ENCODE measurements at places on chromosomes 6 and 20. TPM values are rescaled to one million over a fixed set of nuclear protein-coding genes. Genes with fewer than 3 reads are reported as not detected.

Gene HLA-DOA
- 3.3 TPM for total RNA-seq

- DNase-seq: no peak
Measured at GRCh38 chr20:49759266-49759950, 45.7 kb upstream of the B4GALT5 start.

GRCh38 chr6:13159300-13159699, 169.0 kb downstream of the TBC1D7 start:
- DNase-seq: no peak

GRCh38 chr6:329888-330691, 37.8 kb downstream of the DUSP22 start:
- DNase-seq: no peak

GRCh38 chr6:96836631-96837080, 621 bp downstream of the GPR63 start:
- peak; percentile 20 for DNase-seq

- DNase-seq: no peak
Measured at GRCh38 chr6:17419189-17419575, 25.8 kb downstream of the CAP2 start.

Gene PMEPA1
- total RNA-seq: 1.8 TPM

DNA sequence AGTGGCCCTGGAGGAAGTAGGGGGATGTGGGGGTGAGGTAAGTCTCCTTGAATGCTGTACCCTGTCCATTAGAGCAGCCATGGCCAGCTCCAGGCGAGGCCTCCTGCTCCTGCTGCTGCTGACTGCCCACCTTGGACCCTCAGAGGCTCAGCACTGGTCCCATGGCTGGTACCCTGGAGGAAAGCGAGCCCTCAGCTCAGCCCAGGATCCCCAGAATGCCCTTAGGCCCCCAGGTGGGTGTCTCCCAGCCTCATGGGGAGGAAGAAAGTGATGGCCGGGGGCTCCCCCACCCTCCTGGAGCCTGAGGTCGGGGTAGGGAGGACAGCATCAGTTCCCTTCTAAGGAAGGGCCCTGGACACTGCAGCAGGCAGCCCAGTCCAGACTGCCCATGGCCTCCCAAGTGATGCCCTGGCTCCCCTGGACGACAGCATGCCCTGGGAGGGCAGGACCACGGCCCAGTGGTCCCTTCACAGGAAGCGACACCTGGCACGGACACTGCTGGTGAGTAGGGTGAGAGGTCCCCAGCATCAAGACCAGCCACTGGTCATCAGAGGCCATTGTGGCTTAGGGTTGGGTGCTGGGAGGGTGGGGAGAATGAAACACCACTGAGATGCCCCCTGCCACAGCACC, 1.0 kb downstream of the GNRH2 start:
- no peak for DNase-seq

Gene ZNF391
- 4.3 TPM for total RNA-seq

DNA sequence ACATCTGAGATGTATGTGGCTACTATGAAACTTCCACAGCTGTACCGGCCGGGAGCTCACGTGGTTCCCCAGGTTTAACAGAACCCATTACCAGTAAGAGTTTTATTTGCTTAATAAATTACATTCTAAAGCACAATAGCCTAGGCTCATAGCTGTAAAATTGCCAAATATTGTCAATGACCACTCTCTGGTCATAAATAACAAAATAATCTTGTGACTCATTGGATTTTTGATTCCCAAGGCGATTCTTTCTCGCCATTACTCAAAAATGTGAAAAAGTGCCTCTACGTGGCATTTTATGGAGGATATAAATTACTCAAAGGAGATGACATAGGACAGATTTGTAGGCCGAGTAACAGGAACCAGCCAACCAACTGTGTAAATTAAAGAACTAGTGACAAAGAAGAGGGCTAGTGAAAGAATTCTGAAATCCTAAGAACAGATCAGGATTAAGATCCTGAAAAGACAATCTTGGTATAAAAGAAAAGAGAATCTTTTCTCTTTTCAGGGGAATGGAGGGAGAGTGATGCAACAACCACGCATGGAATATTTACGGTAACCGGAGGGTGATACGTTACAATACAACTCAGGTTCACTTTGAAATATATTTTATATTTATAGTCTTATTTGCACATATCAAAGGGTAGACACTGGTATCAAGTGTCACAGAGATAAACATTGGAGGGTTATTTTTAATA, 199.7 kb downstream of the FOXC1 start:
- DNase-seq: no peak

Gene BACH2
- 87.3 TPM for total RNA-seq

DNA sequence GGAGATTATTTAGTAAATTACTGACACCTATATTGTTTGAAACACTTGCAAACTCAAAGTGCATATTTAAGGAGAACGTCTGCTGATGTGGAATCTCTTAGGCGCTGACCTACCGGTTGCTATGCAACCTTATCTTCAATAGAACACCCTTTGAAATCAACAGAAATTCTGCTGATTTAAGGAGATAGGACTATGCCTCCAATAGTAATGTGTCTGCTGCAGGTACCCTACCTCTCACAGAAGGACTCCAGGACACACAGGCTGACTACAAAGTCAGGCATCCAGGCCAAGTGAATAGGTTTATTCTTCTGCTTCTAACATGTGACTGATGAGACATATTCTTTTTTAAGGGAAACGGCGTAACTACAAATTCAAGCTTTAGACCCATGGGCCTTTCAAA, 311.7 kb downstream of the CBLN4 start:
- DNase-seq: no peak

Gene FAM83B
- not detected for total RNA-seq

- no peak for DNase-seq
Measured at GRCh38 chr20:48725555-48725991, 102.2 kb downstream of the PREX1 start.

Gene TFAP2D
- not detected for total RNA-seq

- DNase-seq: no peak
Measured at GRCh38 chr6:143055213-143055612, 5.5 kb upstream of the AIG1 start.

Gene RNF217
- total RNA-seq: 1.7 TPM

Gene NR2E1
- not detected for total RNA-seq

DNA sequence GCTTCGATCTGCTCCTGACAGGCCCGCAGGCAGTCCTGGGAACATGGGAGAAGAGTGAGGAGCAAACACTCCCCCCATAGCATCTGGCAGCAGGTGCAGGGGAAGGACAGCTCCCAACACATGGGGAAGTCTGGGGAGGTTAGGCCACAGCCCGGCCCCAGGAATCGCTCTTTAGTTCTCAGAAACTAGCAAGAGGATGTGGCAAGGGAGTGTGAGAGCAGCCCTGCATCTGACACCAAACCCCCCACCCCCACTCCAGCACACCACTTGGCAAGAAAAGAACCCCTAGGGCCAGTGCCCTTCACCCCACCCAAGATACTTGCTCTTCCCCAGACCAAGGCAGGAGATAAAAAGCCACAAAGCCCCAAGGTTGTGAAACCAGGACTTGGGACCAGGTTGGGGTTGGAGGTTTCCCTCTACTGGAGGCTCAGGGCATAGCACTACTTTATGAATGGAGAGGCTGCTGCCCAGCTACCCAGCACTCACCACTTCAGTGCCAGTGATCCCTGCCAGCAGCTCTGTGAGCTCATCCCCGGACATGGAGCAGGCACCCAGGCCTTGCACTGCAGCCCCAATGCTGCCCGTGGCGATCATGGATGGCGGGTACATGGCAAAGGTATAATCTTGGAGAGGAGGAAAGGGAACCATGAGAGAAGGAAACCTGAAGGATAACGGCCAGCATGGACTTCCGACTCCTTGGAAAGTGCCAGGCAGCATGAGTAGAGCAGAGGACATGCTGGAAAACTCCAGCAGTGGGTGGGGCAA, 5.4 kb downstream of the CCND3 start:
- peak; percentile 83 for DNase-seq

- no peak for DNase-seq
Measured at GRCh38 chr6:131995917-131996316, 44.7 kb upstream of the CCN2 start.

GRCh38 chr6:128882991-128883611, at the start of gene LAMA2:
TSS of gene LAMA2 (plus strand) at chr6:128883138. CDS start at chr6:128883246, 108 bp downstream.
- DNase-seq: peak; percentile 22

GRCh38 chr20:44649126-44649525, 2.4 kb downstream of the ADA start:
- no peak for DNase-seq

DNA sequence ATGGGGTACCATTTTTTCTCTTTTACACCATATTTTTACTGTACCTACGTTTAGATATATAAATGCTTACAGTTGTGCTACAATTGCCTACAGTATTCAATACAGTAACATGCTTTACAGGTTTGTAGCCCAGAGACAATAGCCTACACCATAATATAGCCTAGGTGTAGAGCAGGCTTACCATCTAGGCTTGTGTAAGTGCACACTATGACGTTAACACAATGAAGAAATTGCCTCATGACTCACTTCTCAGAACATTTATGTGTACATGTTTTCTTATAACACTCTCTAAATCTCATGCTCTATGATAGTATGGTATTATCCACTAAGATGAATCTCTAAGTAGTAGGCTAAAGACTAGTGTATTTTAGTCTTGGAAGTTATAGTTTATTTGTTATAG, 13.5 kb downstream of the GPR63 start:
- no peak for DNase-seq

Gene CDSN
- total RNA-seq: not detected

DNA sequence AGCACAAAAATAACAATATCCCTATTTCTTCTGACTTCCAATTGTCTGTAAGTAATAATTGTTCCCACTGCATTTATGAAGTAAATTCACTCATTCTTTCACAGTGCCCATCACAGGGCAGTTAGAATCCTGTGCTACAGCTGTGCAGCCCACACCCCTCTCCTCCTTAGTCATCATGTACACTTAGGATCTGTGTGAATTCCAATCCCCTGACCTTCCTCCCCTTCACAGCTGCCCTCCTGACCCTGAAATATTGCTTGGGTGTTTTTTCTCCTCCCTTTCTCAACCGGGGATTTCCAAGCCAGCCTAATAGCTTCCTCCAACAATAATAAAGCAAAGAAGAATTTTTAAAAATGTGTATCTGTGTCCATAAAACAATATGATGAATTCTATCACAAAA, 91.5 kb upstream of the BEND6 start:
- DNase-seq: no peak

DNA sequence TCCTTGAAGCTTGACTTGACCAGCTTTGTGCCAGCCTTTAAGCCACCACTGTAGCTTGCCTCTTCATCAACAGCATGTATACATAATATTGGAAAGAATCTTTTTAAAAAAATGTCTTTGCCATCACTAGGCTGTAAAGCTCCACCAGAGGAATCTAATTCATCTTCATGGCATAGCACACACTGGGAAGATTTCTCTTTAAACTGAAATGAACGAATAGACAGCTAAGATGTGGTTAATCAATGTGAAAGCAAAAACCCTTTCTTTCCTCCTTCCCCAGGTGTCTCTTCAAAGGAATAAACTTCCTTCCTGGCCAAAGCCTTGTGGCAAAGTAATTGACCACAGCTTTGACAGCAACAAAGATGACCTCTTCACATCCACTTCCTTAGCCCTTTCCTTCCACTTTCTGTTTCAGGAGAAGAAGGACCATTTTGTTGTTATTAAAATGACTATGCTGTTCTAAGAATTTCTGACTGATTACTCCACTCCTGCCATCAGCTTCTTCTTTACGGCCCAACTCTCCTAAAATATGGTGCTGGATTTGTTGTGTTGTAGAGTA, 428.7 kb upstream of the SOX4 start:
- DNase-seq: no peak

Gene C20orf202
- total RNA-seq: not detected

Gene PPIL1
- 46.0 TPM for total RNA-seq

DNA sequence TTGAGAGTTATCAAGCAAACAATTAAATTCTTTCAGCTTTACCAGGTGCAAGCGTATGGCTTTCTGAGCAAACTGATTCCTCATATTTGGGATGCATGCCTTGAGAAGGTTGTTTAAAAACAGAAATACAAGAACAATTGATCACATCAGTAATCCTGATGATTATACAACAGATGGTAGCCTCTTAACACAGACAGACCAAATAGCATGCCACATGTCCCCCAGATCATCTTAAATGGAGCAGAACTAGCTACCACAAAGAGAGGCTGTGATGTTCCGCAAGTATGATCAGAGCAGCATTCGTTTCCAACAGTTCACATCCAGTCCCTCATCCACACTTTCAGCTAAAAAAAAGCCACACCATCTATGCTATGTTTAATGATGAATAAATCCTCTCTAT, 246.2 kb upstream of the NRSN1 start:
- no peak for DNase-seq

DNA sequence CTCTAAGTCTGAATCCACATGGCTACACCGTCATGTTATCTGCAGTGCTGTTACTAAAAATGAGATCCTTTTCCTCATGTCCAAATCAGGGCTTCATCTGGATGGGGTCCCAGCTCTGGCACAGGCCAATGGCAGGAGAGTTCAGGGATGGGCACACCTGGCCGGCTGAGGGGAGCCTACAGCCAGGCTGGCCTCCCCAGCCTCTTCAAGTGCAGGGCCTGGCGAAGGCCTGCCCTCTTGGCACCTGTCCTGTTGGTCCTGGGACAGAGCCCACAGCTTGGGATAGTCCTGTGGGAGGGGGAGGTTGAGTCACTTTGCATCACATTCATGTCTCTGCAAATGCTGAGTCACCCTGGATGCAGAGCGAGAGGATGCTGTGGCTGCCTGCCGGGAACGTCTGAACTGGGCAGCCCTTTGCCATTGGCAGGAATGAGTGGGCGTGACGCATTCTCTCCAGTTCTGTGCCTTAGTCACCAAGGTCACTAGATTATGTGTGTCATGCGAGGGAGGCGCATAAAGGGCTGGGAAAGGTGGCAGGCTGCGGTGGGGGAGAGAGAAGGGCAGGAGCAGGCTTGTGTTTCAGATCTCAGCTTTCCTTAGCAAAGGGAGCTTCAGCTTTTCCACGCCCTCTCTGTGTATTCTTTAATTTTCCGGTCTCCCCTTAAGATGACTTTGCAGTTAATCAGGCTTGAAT, 223.2 kb upstream of the ECI2 start:
- peak; percentile 72 for DNase-seq

- DNase-seq: no peak
Measured at GRCh38 chr6:121697921-121698320, 262.5 kb downstream of the GJA1 start.

Gene GRIK2
- total RNA-seq: not detected

DNA sequence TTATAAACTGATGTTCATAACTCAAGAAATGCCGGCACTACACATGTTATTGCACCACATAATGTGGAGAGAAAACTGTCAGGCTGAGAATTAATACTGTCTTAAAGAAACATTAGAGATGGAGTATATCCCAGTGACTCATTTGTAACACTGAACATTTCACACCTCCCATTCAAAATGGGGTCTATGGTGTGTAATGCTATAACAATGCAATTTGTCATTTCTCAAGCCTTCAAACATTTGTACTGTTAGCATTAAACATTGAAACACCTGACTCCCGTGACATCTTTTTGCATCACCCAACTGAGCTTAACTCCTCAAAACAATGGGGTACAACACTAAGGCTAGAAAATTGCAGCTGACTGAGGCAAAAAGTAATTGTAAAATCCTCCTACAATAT, 151.7 kb downstream of the DST start:
- no peak for DNase-seq

Gene TSBP1
- not detected for total RNA-seq

DNA sequence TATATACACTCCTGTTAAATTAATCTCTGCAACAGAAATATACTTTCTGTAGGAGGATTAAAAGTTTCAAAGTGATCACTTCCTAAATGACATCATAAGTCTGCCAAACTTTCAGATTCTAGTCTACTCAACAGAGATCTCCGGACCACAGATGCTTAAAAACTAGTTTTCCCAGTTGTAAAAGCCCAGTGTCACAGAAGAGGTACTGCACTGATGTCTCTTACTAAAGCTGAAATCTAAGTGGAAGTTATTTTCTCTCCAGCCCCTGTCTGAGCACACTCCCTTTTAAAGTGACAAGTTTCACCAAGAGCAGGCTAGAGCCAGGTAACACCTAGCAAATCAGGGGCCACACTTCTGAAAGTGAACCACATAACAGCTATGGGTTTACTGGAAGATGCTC, 71.6 kb upstream of the DST start:
- no peak for DNase-seq
